Vagina (tissue), 2 donors: ENCODE measurements at places on chromosomes 7 and 10.

- no peak for DNase-seq
These were observed 270.7 kb upstream of the IGFBP3 start for GRCh38 chr7:46191776-46192175.

DNA sequence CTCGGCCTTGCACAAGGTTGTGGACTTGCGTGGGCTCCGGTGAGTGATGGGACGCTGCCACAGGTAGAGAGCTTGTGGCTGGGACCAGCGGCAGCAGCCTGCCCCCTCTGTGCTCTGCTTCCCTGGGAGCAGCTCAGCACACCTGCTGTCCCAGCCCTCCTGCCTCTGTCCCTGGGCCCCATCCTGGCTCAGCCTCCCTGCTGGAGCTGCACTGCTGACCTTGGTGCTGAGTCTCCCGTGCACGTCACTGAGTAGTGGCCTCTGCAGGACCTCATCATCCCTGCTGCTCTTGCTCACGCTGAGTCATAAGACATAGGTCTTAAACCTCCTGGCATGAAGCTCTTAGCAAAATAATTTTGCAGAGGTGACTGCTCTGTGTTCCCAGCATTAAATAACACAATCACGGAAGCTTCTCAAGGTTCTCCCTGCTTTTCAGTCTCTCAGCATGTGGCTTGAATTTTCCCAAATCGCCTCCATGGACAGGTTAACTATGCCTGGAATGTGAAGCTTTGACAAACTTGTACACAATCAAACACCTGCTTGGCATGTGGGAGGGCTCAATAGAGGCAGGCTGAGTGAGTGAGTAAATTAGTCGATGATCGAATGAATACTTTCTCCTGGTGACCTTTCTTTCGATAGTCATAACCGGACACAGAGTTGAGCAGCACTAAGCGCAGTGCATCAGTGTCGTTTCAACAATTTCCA is 63.8 kb upstream of the NPS start:
- no peak for DNase-seq

DNA sequence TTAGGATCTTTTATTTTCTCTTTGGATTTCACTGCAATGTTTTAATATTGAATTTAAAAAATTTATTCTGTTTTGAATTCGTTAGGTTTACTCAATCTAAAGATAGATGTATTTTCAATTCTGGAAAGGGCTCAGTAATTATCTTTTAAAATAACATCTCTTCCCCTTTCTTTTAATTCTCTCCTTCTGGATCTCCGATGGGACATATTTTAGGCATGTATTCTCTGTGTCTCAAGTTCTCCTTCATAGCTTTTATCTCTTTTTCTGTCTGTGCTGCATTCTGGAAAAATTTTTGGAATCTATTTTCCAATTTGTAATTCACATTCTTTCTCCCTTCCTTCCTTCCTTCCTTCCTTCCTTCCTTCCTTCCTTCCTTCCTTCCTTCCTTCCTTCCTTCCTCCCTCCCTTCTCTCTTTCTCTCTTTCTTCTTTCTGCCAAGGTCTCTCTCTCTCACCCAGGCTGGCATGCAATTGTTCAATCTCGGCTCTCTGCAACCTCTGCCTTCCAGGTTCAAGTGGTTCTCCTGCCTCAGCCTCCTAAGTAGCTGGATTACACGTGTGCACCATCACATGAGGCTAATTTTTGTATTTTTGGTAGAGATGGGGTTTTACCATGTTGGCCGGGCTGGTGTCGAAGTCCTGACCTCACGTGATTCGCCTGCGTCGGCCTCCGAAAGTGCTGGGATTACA is 98.5 kb upstream of the CTTNBP2 start:
- DNase-seq: no peak

DNA sequence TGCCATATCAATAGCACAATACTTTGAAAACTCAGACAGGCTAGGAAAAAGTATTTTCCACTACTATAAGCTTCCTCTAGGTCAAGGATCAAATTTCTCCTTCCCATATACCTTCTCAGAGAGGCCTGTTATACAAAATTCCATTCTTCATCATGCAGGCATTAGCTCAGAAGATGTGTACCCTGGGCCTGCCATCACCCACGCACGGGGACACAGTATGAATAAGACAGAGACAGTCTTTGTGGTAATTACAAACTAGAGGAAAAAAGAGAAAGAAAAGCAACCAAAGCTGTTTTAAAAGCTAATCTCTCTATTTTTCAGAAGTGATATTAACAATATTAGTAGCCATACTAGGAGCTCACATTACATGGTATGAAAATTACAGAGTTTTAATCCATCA is 236.8 kb upstream of the AOAH start:
- no peak for DNase-seq

DNA sequence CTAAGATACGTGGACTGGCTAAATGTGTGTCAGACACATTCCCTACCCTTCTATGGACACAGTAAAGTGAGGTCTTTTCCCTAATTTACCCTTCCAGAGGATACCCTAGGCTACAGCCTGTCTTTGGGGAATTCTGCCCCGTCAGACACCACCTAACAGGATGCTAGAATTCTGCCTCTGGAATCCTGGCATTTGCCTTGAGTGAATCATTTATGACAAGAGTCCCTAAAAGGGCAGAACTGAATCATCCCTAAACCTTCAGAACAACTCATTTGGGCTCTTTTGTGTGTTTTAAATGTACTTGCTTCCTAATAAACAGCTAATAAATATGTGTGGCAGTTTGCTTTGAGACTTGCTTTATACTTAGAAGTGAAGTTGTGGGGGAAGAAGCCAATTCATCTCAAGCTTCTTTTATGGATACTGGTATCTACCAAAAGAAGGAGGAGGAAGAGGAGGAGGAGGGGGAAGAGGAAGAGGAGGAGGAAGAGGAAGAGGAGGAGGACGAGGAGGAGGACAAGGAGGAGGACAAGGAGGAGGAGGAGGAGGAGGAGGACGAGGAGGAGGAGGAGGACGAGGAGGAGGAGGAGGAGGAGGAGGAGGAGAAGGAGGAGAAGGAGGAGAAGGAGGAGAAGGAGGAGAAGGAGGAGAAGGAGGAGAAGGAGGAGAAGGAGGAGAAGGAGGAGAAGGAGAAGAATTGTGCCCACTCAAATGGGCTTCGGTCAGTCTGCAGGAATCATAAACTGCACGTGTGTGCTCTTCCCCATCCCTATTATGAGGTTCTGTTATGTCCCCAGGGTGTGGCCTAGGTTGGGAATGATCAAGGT is 27.1 kb downstream of the PARP12 start:
- no peak for DNase-seq

- no peak for DNase-seq
These were observed 18.7 kb downstream of the KCNK18 start for GRCh38 chr10:117216028-117216427.

GRCh38 chr10:113562069-113562468 is 9.2 kb downstream of the HABP2 start:
- no peak for DNase-seq

DNA sequence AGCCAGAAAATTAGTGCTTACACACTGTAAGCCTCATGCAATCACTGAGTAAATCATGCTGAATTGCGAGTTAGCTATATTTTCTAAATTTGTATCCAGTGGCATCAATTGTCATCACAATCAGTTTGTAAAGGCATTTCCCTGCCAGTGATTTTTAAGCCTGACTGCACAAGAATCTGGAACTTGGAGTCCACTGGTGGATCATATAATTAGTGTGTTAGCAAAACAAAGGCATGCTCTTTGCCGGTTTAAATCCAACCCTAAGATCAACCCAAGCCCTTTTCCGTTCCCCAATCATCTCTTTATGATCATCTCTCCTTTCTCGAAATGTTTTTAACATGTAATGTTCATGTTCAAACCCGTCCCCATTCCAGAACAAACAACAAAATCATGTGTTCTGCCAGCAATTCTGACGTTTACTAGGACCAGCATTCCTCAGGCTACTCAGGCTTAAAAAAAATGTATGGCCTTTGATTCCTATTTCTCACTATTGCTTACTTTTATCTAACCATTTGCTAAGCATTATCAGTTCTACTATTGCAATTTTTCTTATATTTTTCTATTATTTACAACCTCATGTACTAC is 649.2 kb downstream of the SORCS1 start:
- no peak for DNase-seq

DNA sequence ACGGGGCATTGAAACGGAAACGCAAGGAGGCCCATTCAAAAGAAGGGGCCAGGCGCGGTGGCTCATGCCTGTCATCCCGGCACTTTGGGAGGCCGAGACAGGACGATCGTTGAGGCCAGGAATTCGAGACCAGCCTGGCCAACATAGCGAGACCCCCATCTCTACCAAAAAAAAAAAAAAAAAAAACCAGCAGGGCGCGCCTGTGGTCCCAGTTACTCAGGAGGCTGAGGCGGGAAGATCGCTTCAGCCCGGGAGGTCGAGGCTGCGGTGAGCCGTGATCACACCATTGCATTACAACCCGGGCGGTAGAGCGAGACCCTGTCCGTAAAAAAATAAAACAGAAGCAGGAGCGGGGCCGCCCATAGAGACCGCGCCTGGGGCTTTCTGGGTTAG is 396 bp downstream of the PSMG3 start:
- DNase-seq: no peak

GRCh38 chr7:40219917-40220316 is 85.1 kb downstream of the SUGCT start:
- no peak for DNase-seq

DNA sequence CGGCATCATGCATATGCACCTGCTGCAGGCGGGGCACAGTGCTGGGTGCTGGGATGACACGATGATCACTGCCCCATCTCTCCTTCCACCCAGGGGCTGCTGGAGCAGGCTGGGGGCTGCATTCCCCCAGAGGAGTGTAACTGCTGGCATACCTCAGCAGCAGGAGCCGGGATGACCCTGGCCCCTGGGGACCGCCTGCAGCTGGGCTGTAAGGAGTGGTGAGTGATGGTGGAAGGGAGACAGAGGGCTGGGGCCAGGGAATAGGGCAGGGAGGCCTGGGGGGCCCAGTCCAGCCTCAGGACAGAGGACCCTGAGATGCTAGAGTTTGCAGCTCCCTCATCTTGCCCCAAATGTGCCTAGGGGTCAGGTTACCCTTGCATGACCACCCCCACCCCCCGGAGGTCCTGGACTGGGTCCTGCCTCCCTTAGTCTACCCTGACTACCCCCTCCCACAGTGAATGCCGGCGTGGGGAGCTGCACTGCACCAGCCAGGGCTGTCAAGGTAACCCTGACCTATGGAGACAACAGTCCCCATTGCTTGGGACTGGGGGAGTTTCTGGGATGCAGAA is 14.5 kb upstream of the ZNF862 start:
- DNase-seq: no peak

DNA sequence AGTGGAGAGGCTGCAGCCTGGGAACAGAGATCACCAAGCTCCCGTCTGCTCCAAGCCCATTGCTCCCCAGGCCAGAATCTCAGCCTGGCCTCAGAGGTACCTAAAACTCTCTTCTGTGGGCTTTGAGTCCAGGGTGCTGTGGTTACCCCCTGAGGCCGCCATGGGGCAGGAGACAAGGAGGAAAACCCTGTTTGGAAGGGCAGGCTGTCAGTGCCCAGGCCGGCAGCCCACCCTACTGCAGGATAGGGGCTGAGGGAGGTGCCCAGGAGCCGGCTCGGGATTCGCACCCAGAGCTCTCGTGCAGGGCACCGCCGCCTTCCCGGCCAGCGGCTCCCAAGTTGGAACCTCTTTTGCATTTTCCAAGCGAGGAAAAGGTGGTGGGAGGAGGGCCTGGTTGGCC is 24.5 kb downstream of the UNCX start:
- DNase-seq: no peak

DNA sequence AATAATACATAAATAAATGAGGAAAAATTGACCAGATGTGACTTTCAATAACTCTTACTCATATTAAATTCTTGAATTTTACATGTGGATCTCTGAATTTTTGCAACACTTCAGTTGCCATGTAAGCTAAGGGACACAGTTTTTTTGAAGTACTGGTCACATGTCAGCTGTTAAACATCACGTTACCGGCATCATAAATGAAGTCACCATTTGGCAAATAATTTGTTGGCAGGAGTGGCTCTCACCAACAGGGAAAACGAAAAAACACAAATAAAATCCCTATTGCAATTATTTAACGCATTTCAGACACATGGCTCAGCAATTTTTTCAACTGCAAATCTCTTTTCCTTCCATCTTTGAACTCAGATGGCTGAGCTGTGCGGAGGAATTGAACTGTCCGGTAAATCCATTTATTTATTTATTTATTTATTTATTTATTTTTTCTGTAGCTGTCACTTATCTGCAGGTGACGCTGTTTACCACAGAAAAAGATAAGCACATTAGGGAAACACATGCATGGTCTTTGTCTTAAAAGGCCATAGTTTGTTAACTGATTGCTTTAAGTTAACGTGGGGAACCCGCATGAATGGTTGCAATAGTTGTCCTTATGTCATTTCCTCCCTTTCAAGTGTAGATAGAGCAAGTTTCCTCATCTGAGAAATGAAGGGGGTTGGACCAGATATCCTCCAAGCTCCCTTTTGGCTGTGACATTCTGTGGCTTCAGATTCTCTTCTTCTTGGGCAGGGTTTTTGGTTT is 64.7 kb upstream of the JAZF1 start:
- no peak for DNase-seq

DNA sequence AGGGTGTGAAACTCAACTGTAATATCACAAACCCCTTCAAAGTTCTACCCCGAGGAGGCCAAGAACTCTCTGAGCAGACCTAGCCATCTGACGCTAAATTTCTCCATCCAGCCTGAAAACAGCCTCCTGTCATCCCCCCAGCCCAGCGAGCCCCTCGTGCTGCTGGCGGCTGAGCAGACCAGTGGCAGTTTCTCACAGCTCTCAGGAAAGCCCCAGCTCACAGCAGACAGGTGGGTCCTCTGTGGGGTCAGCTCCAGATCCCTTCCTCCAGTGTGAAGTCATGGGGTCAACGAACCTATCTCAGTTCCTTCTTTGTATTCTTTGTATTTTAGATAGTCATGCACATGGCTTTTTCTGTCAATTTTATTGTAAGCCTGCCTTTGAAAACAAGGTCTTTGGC is 7.8 kb downstream of the GARIN1A start:
- DNase-seq: no peak

- no peak for DNase-seq
These were observed 26.7 kb downstream of the PLPP4 start for GRCh38 chr10:120483651-120484301.

DNA sequence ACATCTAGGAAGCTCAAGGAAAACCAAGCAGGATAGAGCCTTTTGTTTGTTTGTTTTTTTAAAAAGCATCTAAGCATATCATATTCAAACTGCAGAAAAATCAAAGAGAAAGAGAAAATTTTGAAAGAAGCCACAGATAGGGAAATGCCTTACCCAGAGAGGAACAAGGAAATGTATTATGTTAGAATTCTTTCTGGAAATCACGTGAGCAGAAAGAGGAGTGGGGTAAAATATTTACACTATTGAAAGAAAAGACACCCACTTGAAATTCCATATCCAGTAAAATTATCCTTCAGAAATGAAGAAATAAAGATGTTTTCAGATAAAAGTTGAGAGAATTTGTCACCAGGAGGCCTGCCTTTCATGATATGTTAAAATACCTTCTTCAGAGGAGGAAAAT is 775.7 kb upstream of the IGFBP3 start:
- DNase-seq: no peak
